Activated naive CD4-positive, alpha-beta T cell treated with anti-CD3 and anti-CD28 coated beads for 36 hours (primary cell): ENCODE measurements at places on chromosomes 2 and 18. TPM values are rescaled to one million over a fixed set of nuclear protein-coding genes. Genes with fewer than 3 reads are reported as not detected.

DNAJC27 gene
- total RNA-seq, result 5.3 TPM

DNA sequence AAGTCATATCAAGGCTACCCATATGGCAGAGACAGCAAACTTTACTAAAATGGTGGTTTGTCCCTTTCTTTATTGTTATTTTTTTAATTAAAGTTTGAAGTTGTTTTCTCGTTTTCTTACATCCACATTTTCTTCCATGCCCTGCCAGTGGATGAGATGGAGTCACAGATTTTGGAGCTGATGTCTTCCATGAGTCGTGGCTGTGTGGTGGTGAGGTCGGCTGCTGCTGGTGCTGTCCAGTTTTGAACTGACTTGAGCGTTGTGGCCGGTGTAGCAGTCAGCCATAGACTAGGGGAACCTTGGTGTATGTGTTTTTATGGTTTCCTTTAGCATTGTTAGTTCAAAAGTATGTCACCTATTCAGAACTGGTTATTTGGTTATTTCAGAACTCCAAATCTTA is 182.8 kb downstream of the SH3RF3 start:
- no peak overlapping the region for H3K27ac ChIP-seq
- peaks cover 3% of the 10 kb centered on the region for H3K4me1 ChIP-seq
- no peak for DNase-seq
- H3K27me3 ChIP-seq, result no peaks in the 10 kb centered on the region
- H3K36me3 ChIP-seq, result no peaks in the 10 kb centered on the region

DNA sequence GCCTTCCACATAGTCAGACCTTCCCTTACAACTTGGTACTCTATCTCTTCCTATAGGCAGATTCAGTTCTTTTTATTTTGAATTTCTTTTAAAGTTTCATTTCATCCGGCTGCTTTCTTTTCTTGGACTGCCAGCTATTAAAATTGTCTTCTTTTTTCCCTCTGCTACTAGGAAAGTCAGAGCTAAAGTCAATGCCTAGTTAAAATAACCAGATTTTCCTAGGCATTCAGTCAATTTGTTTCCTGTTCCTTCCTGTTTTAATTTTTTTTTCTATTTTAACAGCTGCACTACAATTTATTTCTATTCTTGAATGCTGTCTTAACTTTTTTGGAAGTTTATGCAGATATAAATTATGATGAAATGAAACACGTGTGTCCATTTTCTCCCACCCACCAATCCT is 84.8 kb downstream of the EVA1A start:
- H3K27ac ChIP-seq, result no peak overlapping the region
- H3K27me3 ChIP-seq, result peaks cover 19% of the 10 kb centered on the region
- DNase-seq, result no peak
- peaks cover 5% of the 10 kb centered on the region for H3K4me1 ChIP-seq
- no peaks in the 10 kb centered on the region for H3K36me3 ChIP-seq

DNA sequence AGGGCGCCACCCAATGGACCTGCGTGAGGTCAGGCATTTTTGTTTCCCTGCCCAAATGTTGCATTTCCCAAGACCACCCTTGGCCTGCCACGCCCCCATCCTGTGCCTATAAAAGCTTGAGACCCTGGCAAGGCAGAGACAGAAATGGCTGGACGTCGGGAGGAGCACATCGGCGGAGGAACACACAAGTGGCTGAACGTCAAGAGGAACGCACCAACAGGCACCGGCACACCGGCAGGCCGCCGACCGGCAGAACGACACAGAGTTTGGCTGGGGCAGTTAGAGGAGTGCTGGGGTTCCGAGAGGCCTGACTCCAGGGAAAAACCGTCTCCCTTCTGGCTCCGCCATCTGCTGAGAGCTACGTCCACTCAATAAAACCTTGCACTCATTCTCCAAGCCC is 35.9 kb downstream of the DCDC2C start:
- H3K4me1 ChIP-seq, result no peaks in the 10 kb centered on the region
- no peak overlapping the region for H3K27ac ChIP-seq
- no peak overlapping the region for H3K4me3 ChIP-seq
- DNase-seq, result no peak
- H3K27me3 ChIP-seq, result peaks cover 9% of the 10 kb centered on the region

- H3K36me3 ChIP-seq, result no peaks in the 10 kb centered on the region
- no peak overlapping the region for H3K4me3 ChIP-seq
- no peak for DNase-seq
Measured at GRCh38 chr2:234615643-234616356, 118.9 kb upstream of the ARL4C start.

GRCh38 chr2:112184121-112184520 is 45.9 kb downstream of the FBLN7 start:
- H3K4me1 ChIP-seq, result peaks cover 80% of the 10 kb centered on the region
- H3K27ac ChIP-seq, result peak overlapping the region; percentile 99
- DNase-seq, result no peak
- H3K27me3 ChIP-seq, result no peaks in the 10 kb centered on the region
- peaks cover 32% of the 10 kb centered on the region for H3K36me3 ChIP-seq

DNA sequence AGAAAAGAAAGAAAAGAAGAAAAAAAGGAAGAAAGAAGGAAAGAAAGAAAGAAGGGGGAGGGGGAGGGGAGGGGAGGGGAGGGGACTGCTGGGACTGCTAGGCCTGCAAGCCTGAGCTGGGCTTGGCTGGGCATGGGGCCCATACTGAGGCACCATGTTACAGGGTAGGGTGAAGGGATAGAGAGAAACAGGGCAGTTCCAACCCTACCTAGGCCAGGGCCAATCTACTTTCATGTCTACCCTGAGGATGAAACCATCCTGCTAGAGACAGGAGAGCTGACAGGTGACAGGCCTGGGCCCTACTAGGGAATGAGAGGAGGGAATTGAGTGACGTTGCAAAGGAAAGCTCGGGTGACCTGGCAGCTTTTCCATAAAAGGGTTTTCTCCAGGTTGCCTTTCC is 41.7 kb downstream of the TEX44 start:
- no peaks in the 10 kb centered on the region for H3K27me3 ChIP-seq
- no peak for DNase-seq
- no peak overlapping the region for H3K4me3 ChIP-seq
- no peak overlapping the region for H3K27ac ChIP-seq
- H3K4me1 ChIP-seq, result peaks cover 2% of the 10 kb centered on the region

- no peak for DNase-seq
- H3K36me3 ChIP-seq, result no peaks in the 10 kb centered on the region
- no peaks in the 10 kb centered on the region for H3K4me1 ChIP-seq
- no peak overlapping the region for H3K4me3 ChIP-seq
Measured at GRCh38 chr2:44639399-44639798, 277.7 kb downstream of the CAMKMT start.

DNA sequence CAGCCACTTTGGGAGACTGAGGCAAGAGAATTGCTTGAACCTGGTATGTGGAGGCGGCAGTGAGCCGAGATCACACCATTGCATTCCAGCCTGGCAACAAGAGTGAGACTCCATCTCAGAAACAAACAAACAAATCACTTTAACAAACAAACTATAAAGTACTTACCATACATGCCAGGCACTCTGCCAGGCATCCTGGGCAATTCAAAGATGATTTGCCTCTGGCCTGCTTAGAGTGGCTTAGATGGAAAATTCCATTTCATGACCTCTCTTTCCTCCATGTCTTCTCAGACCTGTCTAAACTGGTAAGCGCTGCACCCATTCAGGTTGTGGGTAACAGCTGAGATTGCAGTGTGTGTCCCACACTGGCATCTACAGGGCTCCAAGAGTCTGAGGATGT is 273.2 kb downstream of the BCL2 start:
- peaks cover 17% of the 10 kb centered on the region for H3K4me1 ChIP-seq
- no peaks in the 10 kb centered on the region for H3K27me3 ChIP-seq
- H3K4me3 ChIP-seq, result no peak overlapping the region

FN1 gene
- total RNA-seq, result 0.45 TPM

CDH2 gene
- not detected for total RNA-seq

- no peak overlapping the region for H3K27ac ChIP-seq
- no peak for DNase-seq
- H3K4me3 ChIP-seq, result no peak overlapping the region
- no peaks in the 10 kb centered on the region for H3K4me1 ChIP-seq
- no peaks in the 10 kb centered on the region for H3K36me3 ChIP-seq
Measured at GRCh38 chr18:22451796-22452195, 34.1 kb upstream of the CTAGE1 start.

ONECUT2 gene
- total RNA-seq, result not detected

DNA sequence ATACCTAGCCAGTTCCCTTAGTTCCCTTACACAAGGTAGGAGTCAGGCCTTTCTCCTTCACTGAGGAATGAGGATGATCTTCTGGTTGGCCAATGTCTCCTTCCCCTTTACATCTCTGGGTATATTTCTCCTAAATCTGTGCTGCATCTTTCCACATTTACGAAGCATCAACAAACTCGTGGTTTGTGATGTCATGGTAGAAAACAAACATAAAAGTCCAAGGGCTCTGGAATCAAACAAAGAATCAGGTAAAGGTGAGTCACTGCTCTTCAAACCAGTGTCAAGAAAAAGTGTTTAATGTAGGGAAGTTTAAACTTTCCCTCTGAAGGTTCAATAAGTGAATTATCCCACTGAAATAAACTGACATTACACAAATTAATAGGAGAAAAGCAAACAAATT is 122.9 kb downstream of the METTL8 start:
- H3K36me3 ChIP-seq, result peaks cover 32% of the 10 kb centered on the region
- H3K27me3 ChIP-seq, result no peaks in the 10 kb centered on the region
- no peak overlapping the region for H3K27ac ChIP-seq
- no peak overlapping the region for H3K4me3 ChIP-seq

GRCh38 chr2:172698041-172698863 is 37.4 kb upstream of the RAPGEF4 start:
- no peak overlapping the region for H3K27ac ChIP-seq
- peaks cover 25% of the 10 kb centered on the region for H3K4me1 ChIP-seq
- H3K27me3 ChIP-seq, result no peaks in the 10 kb centered on the region
- peak; percentile 41 for DNase-seq
- H3K4me3 ChIP-seq, result no peak overlapping the region

IL36B gene
- not detected for total RNA-seq

- no peak overlapping the region for H3K4me3 ChIP-seq
- DNase-seq, result no peak
- H3K36me3 ChIP-seq, result no peaks in the 10 kb centered on the region
- no peak overlapping the region for H3K27ac ChIP-seq
- H3K27me3 ChIP-seq, result no peaks in the 10 kb centered on the region
- H3K4me1 ChIP-seq, result no peaks in the 10 kb centered on the region
Measured at GRCh38 chr2:169222665-169223064, 139.7 kb downstream of the LRP2 start.

GRCh38 chr2:172937884-172938712 is 137.5 kb upstream of the MAP3K20 start:
- no peaks in the 10 kb centered on the region for H3K27me3 ChIP-seq
- no peak overlapping the region for H3K27ac ChIP-seq
- DNase-seq, result no peak
- no peak overlapping the region for H3K4me3 ChIP-seq
- H3K4me1 ChIP-seq, result peaks cover 5% of the 10 kb centered on the region
- H3K36me3 ChIP-seq, result no peaks in the 10 kb centered on the region

FTCDNL1 gene
- 3.8 TPM for total RNA-seq

TEX44 gene
- not detected for total RNA-seq
